ENCODE measurements at places on chromosomes 5 and 9.

DNA sequence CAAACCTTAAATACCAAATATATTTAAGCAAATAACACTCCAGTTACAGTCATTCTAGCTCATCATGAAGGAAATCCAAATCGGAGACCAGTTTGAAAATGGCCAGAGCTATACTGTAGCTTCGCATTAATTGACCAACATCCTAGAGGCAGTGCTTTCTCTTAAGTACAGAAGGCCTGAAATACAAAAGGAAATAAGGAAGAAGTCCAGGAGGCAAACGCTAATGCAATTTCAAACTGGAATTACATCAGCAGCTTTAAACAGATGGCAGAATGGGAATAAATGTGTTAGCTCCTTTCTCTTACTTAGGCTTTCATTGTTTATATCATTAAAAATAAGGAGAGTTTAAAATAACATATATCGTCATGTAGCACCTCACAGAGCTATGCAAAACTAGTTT, 197.0 kb downstream of the SEC61B start:
- no peak for DNase-seq

GRCh38 chr5:141664733-141665461, 13.7 kb upstream of the FCHSD1 start:
- DNase-seq = no peak

GRCh38 chr9:133709015-133709611, 29.0 kb downstream of the SARDH start:
- no peak for DNase-seq

DNA sequence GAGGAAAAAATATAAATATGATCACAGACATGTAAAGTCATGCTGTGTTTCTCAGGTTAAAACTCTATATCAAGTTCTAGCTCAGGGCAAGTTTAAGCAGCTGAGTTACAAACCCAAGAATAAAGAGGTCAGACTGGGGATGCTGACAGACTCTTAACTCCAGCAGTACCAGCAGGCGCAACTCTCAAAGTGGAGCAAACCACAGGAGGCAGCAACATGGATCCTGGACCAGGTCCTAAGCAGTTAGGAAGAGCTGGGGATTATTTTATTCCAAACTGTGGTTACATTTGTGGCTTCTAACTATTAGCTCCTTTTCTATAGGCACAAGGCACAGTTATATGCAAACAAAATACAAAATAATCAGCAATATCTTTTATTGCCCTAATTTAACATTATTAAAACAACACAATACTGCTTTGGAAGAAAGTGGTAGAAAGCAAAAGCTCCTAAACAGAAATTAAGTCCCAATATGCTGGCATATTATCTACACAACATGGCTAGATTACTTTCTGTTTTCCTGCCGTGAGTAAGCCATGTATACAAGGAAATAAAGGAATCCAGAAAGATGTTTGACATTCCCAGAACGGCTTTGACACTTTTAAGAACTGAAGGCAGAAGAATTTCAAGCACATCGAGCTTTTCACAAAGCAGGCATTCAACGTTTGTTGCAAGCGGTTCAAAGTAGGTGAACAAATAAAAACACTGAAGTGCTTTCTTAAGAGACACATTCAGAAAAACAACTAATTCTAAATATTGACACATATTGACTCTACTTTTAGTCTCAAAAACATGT, 378.8 kb upstream of the ZNF608 start:
- DNase-seq = no peak

- DNase-seq = no peak
These were observed 3.5 kb upstream of the EXOSC2 start for GRCh38 chr9:130689937-130690700.

DNA sequence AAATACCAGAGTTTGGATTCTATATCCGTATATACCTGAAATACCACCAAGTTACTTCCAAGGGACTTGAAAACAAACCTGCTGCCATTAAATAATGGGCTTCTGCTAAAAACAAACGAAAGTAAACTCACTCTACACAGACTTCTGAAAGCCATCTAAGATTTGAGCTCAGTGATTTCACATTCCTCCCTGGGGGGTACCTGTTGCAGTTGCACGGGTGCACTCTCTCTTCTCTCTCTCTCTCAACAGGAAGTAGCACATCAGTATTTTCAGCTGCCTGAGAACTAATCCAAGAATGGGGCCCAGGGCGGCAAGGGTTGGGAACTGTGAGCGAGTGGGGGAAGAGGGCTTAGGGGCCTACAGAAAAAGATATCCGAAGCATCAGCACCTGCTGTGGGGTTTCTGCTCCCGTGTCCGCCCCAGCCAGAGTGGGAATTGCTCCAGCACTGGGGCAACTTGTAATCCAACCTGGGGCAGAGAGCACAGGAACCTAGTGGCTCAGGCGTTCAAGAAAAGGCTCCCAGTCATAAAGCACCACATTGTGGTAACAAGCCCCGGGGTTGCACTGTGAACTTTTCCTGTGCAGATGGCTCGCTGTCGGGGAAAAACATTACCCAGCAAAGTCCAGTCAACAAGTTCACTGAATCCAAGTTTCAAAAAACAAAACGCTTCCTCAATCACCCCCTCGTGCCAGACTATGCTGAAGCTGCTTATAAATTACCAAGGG, 99.8 kb downstream of the EFNA5 start:
- no peak for DNase-seq

GRCh38 chr9:136352682-136353081, 10.9 kb downstream of the DNLZ start:
- no peak for DNase-seq

DNA sequence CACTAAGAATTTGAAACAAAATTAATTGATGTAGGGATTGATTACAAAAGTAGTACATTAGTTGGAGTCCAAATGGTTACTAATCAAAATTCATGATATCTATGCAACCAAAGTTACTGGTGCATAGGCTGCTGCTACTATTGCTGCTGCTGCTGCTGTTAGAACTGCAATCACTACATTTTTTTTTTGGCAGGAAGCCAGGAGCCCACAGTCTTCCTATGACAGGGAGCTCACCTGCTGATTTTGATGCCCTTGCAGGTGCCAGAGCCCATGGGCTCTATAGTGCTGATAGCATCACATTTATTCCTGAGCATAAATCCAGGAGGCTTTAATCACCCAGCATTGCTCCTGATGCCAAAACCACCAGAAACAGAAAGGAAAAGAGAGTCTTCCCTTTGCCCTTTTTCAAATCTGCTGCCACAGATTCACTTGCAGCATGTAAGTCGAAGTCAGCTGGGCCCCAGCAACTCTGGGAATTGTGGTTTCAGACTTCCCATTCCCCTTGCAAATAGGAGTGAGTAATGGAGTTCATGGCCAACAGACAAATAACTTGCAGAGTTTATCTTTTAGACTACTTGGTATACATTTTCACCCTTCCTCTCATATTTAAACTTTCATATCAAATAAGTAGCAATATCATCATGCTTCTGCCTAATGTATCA, 17.6 kb downstream of the SLCO6A1 start:
- no peak for DNase-seq

GRCh38 chr9:137294681-137295237, 7.3 kb downstream of the NRARP start:
- no peak for DNase-seq

DNA sequence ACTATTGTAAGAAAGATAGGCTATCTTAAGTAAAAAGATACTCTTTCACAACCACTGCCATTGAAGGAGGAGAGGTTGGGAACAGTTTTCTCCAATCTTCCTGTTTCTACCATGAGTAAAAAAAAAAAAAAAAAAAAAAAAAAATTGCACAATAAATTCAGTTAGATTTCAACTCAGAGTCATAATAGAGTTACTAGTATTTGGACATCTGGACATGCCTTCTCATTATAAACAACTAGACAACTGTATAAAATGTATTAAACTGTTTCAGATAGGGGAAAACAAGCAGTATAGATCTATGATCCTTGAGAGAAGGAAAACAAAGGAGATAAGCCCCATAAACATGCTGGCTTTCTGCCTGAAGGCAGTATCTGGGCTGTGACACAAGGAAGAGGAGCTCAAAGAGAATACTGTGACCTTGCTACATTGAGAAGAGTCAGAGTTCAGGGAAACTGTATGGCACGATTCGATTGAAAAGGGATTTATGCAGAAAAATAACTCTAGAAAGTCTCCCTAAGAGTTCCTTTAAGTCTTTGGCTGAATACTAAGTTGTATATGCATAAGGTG, 249.2 kb upstream of the POU5F2 start:
- DNase-seq = no peak

GRCh38 chr5:50501491-50502228, 60.6 kb upstream of the EMB start:
- DNase-seq = no peak

- no peak for DNase-seq
These were observed 30.6 kb upstream of the ADAMTS6 start for GRCh38 chr5:65512170-65512937.

DNA sequence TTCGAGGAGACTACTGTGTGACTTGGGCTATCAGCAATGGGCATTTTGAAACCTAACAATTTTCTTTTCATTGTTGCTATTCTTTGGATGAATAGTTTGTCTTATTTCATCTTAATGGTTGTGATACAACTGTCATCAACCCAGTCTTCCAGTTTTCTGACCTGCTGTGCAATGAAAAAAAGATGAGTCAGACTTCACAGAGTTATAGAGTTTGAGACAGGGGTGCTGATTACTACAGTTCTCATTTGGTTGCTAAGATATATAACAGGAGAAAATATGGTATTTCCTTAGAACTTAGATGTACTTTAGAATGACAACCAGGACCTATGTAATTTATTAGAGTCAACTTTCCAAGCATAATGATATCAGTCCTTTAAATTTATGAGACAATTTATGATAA, 564.4 kb upstream of the NUDT12 start:
- no peak for DNase-seq

GRCh38 chr5:169943026-169943425, 37.3 kb downstream of the INSYN2B start:
- DNase-seq = no peak

- no peak for DNase-seq
These were observed 148.8 kb upstream of the RFX3 start for GRCh38 chr9:3674561-3674960.

DNA sequence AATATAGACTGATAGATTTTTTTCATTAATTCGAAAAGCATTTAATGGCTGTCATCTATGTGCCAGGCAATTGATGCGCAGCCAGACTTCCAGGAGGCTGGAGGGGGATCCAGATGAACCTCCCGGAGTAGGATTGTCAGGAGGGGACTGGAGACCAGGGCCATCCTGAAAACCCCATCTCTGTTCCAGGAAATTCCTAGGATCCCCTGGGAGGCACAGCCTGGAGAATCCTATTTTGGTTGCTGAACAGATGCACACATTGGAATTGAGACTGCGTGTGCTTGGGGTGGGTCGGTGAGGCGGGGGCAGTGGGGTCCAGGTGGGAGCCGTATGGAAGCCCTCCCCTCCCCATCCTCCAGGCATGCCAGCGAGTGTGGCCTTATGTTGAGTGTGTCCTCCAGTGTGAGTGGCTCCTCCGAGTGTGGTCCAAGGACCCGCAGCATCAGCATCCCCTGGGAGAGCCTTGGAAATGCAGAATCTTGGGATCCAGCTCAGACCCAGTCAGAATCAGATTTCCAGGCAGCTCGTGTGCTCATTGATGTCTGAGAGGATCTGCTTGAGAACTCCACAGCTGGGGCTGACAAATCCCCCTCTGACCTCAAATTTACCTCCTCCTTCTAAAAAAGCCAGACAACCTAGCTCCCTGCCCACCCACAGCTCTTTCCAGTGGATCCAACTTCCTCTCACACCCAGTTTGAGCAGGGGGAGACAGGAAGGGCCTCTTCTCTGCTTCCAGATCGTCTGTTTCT, 38.7 kb downstream of the ROPN1L start:
- DNase-seq = no peak
